ENCODE measurements at places on chromosomes 2 and 18.

DNA sequence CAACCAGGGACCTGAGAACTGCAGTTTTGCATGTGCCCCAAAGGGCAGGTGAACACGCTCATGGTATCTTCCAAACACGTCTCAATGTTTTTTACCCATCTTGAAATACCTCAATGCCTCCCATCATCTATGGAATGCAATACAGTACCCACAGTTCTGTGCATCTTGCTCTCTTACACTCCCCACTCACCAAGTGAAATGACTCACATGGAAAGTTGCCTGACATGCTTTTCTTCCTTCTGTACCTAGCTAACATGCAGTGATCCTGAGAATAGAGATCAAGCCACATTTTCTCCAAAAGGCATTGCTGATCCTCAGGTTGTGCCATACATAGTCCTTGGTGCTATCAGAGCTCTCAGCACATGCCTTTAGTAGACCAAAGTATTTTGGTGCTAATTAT, 373.9 kb downstream of the GPD2 start:
- no peak for DNase-seq

DNA sequence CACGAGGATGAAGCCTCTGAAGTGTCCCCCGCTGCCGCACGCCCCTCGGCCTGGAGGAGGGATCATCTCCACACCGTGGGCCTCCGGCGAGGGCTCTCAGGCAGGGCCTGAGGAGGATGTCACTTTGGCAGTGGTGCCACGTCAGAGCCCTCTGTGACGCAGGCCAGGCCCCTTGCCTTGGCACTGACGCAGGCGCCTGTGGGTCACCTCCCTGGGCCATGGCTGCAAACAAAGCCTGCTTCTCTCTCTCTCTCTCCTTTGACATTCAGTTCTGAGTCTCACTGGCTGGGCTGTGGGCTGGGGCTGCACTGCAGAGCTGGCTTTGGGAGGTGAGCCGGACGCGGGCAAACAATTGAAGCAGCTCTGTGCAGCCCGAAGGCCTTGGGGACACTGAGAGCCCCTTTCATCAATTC, 273.7 kb downstream of the TWIST2 start:
- no peak for DNase-seq

GRCh38 chr2:9178904-9179571, 27.6 kb upstream of the ASAP2 start:
- no peak for DNase-seq

DNA sequence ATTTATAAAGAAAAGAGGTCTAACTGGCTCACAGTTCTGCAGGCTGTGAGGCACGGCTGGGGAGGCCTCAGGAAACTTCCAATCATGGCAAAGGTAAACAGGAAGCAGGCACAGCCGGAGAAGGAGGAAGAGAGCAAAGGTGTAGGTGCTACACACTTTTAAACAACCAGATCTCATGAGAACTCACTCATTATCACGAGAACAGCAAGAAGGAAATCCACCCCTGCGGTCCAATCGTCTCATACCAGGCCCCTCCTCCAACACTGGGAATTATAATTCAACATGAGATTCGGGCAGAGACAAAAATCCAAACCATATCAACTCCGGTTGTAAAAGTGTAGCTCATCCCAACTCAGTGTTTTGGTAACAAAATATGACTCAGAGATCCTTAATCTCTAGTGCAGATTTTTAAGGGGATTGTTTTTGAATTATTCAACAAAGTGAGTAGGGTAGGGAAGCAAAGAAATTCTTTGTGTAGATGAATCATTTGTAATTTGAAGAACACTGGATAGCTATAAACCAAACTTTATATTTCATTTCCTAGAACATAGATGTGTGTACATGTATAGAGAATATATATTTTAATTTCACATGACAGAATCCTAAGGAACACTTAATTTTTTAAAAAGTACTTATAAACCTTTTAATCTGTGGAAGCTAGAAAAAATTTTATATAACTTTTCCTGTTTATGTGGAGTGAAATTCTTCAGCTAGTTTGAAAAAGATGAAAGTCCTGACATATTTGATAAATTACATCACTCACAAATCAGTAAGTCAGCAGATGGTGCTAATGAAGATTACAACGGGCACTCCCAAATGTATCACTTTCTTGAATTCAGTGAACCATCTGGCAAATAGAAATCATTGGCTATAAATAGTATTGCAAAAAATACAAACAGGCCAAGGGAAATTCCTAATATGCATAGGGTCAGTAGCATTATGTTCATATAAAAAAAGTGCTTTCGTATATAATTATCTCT, 130.1 kb downstream of the OLA1 start:
- DNase-seq: no peak

DNA sequence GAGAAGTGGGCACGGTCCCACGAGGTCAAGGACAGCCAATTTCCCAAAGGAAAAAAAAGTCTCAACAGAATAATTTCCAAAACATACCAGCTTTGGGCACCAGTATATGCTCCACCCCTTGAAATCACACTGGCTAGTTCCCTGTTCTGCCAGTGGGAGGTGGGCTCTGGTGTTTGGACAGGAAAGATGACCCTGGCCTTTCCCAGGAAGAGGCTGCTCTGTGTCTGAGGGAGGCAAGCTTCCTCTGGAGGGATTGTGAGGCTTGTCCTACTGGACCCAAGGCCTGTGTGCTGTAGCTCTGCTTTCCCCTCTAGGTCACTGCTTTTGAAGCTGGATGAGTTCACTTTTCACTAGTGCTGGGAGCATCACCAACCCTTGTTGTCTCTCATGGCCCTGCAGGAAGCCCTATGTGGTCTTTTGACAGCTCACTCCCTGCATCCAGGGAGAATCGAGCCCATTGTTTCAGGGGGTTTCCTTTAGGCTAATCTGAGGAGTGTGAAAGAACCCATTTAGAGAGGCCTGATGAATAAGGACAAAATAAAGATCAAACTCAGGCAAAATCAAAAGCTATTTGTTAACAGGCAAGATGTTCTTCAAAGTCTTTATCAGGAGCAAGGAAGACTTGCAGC, 36.3 kb downstream of the CXCR4 start:
- no peak for DNase-seq

GRCh38 chr2:150476286-150476685, 11.2 kb downstream of the RND3 start:
- DNase-seq: no peak

DNA sequence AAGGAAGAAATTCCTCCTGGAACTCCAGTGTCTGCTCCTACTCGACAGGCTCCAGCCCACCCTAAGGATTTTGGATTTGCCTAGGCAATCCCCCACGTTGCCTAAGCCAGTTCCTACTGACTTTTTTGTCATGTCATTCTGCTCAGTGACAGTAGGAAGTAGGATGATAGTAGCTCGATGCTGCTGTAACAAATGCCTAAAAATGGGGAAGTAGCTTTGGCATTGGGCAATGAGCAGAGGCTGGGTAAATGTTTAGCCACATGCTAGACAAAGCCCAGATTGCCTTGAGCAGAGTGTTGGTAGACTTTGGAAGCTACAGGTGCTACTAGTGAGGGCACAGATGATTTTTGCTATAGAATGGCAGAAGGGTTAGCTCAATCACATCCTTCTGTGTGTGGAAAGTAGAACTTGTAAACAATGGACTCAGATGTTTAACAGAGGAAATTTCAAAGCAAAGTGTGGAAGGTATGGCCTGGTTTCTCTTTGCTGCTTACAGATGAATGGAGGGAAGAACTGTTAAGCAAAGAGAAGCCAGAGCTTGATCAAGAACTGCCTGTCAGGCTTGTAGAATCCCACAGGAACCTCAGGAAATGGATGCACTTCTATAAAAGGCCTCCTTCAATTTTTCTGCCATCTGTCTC, 154.8 kb downstream of the RNF144A start:
- DNase-seq: no peak

GRCh38 chr2:12577091-12577490, 139.6 kb upstream of the TRIB2 start:
- no peak for DNase-seq

- no peak for DNase-seq
Observed at GRCh38 chr2:9695941-9696340, 65.1 kb upstream of the YWHAQ start.

- DNase-seq: peak; percentile 49
Observed at GRCh38 chr2:168030862-168031624, 216.4 kb downstream of the STK39 start.

DNA sequence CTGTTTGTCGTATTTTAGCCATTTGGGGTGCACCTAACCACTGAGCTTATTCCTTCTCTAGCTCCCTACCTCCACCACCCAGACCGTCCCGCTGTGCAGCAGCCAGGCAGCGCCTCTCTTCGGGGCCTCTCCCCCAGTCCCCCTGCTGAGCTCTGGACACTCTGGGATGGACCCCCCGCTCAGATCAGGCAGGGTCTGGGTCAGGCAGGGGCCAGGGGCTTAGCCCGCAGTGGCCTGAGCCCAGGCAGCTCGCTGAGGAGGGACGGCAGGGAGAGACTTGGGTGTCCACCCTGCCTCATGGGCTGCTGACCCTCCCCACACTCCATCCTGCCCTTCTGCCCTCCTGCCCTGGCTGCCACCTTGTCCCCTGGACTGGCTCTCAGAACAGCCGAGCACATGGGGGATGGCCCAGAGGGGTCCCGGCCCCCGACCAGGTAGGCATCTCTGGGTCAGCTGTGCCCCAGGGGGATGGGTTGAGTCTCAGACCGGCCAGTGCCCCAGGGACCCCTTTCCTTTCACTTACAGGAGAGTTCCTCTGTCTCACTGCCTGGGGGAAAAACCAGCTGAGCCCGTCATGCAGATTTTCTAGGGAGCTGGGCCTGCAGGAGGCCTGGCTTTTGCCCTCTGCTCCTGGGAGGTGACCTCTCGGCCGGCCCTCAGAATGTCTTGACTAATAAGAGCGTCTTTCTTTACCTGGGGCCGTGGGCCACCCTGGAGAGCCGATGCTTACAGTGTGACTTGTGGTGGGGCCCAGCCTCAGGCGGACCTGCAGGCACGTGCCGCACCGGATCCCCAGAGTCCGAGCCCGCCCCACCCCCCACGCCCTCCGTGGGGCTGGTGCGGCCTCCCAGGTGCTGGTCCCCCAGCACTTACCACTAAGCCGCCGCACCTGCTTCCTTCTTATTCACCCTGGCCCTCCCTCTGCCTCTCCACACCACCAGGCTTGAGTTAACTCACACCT, 22.8 kb upstream of the PXDN start:
- DNase-seq: no peak

Measured in activated CD4-positive, alpha-beta T cell treated with anti-CD3 and anti-CD28 coated beads for 36 hours (primary cell).